ENCODE measurements at places on chromosomes 7 and 10.

DNA sequence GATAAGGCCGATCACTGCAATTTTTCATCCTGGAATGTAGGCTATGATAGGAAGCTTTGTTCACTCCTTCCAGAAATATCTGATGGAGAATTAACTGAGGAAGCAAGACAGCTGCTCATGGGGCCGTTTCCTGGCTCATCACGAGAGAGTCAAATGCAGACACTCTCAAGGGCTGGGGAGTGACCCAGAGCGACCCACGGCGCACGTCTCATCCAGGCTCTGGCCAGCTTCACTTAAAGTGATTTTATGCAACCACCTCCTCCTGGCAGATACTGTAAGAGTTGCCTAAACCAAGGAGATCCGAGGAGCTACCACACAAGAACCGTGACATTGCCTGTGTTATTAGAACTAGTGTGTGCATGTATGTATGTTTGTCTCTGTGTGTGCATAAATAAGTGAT, 530.8 kb downstream of the TCERG1L start:
- no peak for DNase-seq

GRCh38 chr7:85016286-85016685, 170.6 kb downstream of the SEMA3D start:
- no peak for DNase-seq

- no peak for DNase-seq
These were observed 318.3 kb downstream of the NXPH1 start for GRCh38 chr7:8751557-8752231.

DNA sequence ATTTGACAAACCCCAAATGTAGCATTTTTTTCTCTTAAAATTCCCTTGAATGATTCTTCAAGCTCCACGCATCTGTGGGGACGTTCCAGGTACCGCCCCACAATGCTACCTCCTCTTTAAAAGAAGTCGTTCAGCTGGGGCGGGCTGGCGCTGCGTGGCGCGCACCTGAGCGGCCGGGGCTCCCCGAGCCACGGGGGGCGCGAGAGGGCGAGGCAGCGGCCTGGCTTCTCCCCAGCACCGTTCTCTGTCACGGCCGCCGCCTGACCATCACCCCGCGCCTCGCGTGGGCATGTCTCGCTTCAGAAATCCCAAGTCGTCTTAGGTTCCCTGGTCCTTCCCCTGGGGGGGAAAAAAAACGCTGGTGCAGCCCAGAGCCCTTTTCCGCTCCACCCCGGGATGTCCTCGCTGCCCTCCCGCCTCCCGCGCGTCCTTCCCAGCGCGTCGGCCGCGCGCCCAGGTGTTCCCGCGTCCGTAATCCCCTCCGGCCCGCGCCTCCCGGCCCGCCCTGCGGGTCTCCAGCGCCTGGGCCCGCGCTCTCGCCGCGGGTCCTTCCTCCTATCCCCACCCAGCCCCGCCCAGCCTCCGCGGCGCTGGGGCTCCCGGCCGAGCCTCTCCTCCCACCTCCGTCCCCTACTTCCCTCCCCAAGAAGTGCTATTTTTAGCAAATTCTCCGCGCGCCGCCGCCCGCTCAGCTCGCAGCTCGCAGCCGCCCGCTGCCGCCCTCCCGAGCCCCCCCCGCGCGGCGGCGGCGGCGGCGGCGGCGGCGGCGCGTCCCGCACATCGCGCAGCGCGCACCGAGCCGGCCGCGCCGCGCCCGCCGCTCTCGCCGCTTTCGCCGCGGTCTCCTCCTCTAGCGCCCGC, 58.7 kb upstream of the PRPS1L1 start:
- peak; percentile 6 for DNase-seq

DNA sequence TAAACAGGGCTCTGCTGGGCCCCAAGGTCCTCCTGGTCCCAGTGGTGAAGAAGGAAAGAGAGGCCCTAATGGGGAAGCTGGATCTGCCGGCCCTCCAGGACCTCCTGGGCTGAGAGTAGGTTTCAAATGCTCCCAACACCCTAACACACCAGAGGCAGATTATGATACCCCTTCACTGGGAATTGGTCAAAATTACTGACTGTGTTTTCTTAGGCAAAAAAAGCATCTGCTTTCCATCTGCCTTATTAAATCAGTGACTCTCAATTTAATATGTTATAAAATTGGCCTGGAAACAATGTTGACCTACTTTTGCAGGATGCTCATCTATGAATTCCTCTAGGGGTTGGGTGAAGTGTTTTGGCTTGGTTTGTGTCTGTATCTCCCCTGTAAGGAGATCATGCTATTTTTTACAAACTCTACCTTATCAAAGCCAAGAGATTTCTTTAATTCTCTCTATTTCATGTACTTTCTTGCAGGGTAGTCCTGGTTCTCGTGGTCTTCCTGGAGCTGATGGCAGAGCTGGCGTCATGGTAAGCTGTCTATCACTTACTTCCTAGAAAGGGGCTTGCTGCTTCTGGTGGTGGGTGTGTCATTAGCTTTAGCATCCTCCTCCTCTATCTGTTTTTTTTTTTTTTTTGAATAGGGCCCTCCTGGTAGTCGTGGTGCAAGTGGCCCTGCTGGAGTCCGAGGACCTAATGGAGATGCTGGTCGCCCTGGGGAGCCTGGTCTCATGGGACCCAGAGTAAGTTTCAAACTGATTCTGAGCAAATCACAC, 15.9 kb downstream of the COL1A2 start:
- no peak for DNase-seq

GRCh38 chr7:20993693-20994092, 207.0 kb upstream of the SP8 start:
- DNase-seq: no peak

- DNase-seq: peak; percentile 75
These were observed 23.9 kb downstream of the NRF1 start for GRCh38 chr7:129635300-129636029.

DNA sequence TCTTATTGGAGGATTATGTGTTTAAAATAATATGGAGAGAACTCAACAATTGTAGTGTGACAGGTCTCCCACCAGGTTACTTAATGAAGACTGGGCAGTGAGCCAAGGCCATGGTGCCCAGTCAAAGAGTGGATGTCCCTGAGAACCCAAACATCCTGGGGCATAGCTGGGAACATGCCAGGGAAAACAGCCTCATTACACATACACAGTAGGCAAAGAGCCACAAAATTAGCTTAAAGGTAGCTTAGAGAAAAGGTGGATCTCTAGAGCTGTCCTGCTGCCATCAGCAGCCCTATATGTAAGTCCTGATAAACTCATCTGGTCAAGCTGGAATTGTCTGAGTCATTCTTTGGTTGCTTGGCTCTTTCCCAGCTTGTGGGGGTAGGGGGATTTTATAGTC, 287.8 kb downstream of the PHF14 start:
- no peak for DNase-seq

GRCh38 chr7:138563808-138564207, 103.7 kb downstream of the TRIM24 start:
- DNase-seq: no peak

GRCh38 chr7:49618028-49618427, 155.4 kb upstream of the VWC2 start:
- no peak for DNase-seq

- DNase-seq: no peak
These were observed 282.5 kb upstream of the KLF6 start for GRCh38 chr10:4067531-4067930.

DNA sequence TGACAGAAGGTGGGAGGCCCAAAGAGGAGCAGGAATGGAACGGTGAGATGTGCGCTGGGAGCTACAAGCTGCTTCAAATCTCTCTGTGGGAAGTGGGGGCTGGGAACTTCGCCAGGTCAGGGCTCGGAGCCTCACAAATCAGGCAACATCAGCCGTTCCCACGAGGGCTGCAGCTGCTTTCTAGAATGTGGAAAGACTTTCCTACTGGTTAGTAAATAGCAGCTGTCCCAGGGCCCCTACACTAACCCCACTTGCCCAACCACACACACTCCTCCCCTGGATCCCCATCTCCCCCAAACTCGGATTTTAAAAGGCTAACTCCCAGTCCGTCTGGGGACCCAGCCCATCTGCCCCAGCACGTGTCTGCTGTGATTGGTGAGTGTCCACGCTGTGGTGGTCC, 40.6 kb upstream of the PITRM1 start:
- no peak for DNase-seq

DNA sequence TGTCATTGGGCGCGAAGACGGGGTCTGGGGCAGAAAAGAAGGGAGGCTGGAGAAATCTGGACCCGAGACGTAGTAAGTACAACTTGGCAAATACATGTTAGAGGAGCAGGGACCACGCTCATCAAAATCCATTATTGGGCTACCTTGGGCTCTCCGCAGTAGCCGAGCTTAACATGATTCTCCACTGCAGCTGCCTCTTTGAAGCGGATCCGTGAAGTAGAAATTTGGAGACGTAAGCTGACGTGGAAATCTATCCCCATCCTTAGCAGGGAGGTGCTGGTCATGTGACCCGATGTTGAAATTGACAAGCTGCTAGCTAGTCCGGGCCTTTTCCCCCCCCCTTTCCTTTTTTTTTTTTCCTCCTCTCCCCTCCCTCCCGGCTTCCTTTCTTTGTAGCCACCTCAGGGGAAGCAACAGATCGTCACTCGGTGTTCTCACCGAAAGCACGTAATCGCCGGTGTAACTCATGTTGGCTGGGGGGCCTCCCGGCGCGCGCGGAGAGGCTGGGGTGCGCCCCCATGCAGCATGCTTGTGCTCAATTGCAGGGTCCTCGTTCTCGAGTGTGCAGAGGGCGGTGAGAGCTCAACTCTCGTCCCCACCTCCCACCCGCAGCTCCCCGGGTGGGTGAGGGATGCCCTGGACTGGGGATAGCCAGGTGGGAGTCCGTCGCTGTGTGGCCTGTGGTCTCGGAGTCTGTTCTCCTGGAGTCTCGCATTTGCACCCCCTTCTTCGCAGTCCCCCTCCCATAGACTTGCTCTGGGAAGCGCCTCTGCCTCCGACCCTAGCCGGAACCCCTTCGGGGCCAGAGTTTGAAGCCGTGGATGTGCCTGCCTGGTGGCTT, at the start of gene HOXA11:
TSS of gene HOXA11 (minus strand) at position 220 of the 841 bp plus-strand sequence. CDS start at position 132, 88 bp downstream.
- no peak for DNase-seq

- DNase-seq: no peak
These were observed 18.9 kb downstream of the INSIG1 start for GRCh38 chr7:155316427-155317113.

GRCh38 chr10:62394556-62395018, 20.4 kb downstream of the ZNF365 start:
- DNase-seq: no peak

DNA sequence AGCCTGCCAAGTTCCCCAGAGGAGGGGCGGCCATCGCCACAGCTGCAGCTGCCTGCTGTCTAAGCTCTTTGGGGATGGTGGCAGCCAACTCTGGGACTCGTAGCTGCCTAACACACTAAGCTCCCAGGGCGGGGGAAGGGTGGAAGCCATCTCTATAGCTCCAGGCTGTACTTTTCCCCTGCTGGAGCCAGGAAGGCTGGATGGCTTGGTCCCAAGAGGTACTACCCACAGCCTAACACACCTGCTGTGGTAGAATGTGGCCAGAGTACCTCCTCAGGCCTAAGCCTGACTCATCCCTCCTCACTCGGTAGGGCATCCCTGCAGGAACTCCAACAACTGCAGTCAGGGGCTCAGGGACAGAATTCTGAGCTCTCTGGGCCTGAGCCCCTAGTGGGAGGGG, 151.7 kb upstream of the TAC1 start:
- no peak for DNase-seq

- DNase-seq: no peak
These were observed 24.6 kb downstream of the AGK start for GRCh38 chr7:141575654-141576448.

GRCh38 chr10:75137533-75138438, 26.3 kb downstream of the SAMD8 start:
- DNase-seq: peak; percentile 28

GRCh38 chr7:77351539-77352004, 64.6 kb downstream of the GSAP start:
- peak; percentile 50 for DNase-seq

DNA sequence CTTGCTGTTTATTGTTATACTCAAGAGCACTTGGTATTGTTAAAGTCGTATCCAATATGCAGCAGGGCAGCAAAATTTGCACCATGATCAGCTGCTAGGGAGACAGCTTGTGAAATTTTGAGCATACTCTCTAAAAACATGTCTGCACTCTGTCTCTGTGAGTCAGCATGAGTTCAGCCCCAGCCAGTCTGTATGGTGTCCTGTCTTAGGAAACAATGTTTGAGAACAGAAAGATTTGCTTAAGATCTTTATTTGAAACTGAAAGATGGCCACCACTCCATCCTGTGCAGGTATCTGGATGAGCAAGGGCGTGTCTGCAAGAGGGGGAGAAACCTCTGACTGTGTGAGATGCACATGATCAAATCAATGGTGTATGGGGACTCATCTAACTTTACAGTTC, 97.1 kb downstream of the GNAI1 start:
- DNase-seq: no peak

DNA sequence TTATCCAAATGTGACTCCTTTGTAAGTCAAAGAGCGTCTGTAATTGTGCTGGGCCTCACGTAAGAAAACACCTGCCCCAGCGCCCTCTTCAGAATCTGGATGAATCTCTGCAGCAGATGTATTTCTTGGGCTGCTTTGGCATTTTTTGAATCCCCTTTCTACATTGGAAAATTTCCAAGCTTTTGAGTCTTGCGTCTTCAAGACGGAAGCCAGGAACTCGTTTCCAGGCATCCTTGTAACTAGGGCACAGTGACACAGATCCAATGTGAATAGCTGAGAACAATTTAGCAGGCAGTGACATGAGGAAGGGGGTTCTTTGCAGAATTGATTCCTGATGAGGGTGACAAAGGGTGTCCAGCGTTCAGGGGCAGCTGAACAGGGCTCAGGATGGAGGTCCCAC, 862.3 kb downstream of the TYW1 start:
- DNase-seq: no peak

- no peak for DNase-seq
These were observed 4.0 kb downstream of the GNGT1 start for GRCh38 chr7:93910076-93910994.

GRCh38 chr7:18788026-18788425, 292.5 kb downstream of the HDAC9 start:
- DNase-seq: no peak

DNA sequence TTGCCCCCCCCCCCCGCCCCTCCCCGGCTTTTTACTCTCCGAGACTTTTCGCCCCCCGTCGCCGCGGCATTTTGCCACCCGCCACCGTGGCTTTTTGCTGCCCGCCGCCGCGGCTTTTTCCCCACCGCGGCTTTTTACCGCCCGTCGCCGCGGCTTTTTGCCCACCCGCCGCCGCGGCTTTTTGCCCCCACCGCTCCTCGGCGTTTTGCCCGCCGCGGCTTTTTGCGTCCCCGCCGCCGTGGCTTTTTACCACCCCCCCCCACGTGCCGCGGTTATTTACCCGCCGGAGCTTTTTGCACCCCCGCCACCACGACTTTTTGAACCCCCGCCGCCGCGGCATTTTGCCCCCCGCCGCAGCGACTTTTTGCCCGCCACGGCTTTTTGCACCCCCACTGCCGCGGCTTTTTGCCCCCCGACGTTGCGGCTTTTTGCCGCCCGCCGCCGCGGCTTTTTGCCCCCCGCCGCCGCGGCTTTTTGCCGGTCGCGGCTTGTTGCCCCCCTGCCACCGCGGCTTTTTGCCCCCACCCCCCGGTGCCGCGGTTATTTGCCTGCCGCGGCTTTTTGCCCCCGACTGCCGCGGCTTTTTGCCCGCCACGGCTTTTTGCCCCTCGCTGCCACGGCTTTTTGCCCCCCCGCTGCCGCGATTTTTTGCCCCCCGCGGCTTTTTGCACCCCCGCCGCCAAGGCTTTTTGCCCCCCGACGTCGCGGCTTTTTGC, 461.1 kb downstream of the ZNF33B start:
- no peak for DNase-seq
